ENCODE measurements at places on chromosomes 16 and 17.

DNA sequence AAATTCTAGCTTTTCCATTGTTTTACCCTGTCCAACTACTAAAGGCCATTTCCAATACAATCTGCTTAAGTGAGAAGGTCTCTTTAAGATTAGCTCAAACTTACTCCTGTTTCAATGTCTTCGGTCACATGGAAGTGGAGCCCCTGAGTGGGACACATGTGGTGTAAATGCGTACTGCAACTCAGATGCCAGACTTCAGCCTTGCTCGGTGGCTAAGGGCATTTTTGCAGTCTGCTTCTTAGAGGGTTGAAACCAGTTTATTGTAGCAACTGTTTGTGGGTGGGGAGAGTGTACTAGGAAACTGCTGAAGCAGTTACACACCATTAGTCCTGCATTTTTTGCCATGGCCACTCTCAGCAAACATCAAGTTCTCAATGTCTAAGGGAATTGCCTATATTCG, 140.6 kb downstream of the PARN start:
- H3K4me1 ChIP-seq: no peaks in the 10 kb centered on the region
- DNase-seq: no peak
- no peaks in the 10 kb centered on the region for H3K36me3 ChIP-seq
- no peaks in the 10 kb centered on the region for H3K27me3 ChIP-seq

DNA sequence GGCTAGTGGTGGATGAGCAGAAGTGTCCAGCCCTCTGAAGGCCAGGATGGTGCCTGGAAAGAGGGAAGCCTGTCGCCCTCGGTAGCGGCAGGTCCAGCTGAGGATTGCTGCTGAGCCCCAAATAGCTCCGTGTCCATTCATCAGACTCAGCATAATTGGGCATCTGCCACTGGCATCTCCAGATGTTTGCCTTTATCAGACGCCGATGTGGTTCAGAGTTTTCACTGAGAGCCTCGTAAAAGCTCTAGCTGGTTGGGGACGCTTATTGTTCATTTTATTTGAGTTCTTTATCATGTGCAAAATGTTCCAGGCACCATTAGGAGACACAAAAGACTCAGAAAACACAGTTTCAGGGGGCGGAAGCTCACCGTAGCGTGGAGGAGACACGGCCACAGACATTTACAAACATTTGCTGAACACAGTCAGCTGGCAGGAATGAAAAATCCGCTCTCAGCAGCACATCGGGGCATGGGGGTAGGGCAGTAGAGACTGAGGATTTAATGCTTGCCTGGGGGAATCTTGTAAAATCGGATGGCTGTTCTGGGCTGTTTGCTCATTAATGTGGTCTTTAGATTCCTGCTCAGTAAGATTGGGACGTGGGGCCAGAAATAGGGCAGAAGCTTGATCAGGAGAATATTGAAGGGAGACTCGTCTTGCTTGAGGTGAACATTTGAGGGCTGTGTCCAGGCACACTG, 41.7 kb downstream of the SMPD3 start:
- no peaks in the 10 kb centered on the region for H3K36me3 ChIP-seq
- no peak overlapping the region for H3K4me3 ChIP-seq
- H3K27me3 ChIP-seq: no peaks in the 10 kb centered on the region
- no peak overlapping the region for H3K27ac ChIP-seq

GRCh38 chr17:17453088-17453487, 23.7 kb upstream of the MED9 start:
- H3K4me1 ChIP-seq: no peaks in the 10 kb centered on the region
- H3K27ac ChIP-seq: no peak overlapping the region
- no peaks in the 10 kb centered on the region for H3K27me3 ChIP-seq

GRCh38 chr16:82936941-82937551, 310.3 kb downstream of the CDH13 start:
- no peaks in the 10 kb centered on the region for H3K27me3 ChIP-seq
- H3K4me1 ChIP-seq: no peaks in the 10 kb centered on the region
- no peak overlapping the region for H3K27ac ChIP-seq
- DNase-seq: no peak
- H3K4me3 ChIP-seq: no peak overlapping the region

GRCh38 chr17:81666092-81666341, 388 bp downstream of the OXLD1 start:
- DNase-seq: no peak
- peaks cover 31% of the 10 kb centered on the region for H3K36me3 ChIP-seq
- H3K27me3 ChIP-seq: no peaks in the 10 kb centered on the region
- peak overlapping the region; percentile 94 for H3K27ac ChIP-seq

- H3K36me3 ChIP-seq: no peaks in the 10 kb centered on the region
- DNase-seq: no peak
- no peaks in the 10 kb centered on the region for H3K27me3 ChIP-seq
Measured at GRCh38 chr16:64841071-64841470, 280.8 kb downstream of the CDH11 start.

DNA sequence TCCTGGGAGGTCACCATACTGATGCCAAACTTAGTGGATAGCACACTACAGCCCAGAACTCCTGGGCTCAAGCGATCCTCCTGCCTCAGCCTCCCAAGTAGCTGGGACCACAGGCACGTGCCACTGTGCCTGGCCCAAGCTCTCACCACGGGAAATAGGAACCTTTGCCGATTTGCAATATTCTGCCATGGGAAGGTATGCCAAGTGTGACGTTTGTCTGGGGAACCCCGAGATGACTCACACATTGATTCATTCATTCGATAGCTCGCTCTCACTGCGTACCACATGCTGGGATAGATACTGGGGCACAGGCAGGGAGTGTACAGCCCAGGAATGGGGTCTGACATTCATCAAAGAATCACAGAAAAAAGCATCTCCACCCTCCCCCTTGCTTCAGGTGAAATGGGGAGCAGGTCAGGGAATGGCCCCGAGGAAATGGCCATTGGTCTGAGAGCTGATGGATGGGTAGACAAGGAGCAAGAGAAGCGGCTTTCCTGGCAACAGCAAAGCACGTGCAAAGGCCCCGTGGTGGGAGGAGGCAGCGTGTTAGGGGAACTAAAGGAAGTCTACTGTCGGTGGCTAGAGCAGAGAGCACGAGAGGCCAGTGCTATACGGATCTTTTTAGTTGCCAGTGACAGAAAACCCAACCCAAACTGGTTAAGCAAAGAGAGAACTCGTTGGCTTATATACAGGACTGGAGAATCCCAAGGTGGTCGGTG, 44.1 kb downstream of the DNAH17 start:
- H3K27ac ChIP-seq: no peak overlapping the region
- DNase-seq: no peak
- H3K4me1 ChIP-seq: no peaks in the 10 kb centered on the region

DNA sequence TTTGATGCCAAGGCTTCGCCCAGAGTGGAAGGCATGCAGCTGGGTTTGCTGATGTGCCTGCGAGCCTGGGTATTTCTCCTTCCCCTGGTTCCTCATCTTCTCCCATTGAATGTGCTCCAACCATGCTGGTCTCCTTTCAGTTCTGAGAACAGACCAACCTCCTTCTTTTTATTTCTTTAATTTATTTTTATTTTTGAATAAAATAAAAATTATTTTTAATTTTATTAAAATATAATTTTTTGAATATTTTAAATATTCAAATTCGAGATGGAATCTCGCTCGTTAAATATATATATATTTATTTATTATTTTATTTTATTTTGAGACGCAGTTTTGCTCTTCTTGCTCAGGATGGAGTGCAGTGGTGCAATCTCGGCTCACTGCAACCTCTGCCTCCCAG, 30.2 kb upstream of the GPRC5B start:
- H3K36me3 ChIP-seq: no peaks in the 10 kb centered on the region
- no peaks in the 10 kb centered on the region for H3K4me1 ChIP-seq
- no peaks in the 10 kb centered on the region for H3K27me3 ChIP-seq
- no peak for DNase-seq

DNA sequence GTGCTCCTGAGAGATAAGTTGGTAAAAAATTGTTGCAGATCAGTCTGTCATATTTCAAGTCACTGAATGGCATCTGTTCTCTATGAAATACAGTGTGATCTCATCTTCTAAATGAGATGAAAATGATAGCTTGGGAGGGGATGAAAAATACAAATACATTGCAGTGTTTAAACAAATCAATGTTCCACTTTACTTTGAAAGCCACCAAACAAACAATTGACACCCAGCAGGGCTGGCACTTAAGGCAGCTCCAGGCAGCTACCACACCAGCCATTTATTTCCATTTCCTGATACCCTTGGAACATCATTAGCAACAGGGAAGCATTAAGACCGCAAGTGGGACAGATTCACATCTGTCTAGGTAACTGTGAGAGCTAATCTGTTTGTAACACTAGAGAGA, 827.6 kb upstream of the KIF2B start:
- no peaks in the 10 kb centered on the region for H3K27me3 ChIP-seq
- no peak overlapping the region for H3K4me3 ChIP-seq
- no peak for DNase-seq
- no peak overlapping the region for H3K27ac ChIP-seq
- H3K4me1 ChIP-seq: no peaks in the 10 kb centered on the region
- no peaks in the 10 kb centered on the region for H3K36me3 ChIP-seq

DNA sequence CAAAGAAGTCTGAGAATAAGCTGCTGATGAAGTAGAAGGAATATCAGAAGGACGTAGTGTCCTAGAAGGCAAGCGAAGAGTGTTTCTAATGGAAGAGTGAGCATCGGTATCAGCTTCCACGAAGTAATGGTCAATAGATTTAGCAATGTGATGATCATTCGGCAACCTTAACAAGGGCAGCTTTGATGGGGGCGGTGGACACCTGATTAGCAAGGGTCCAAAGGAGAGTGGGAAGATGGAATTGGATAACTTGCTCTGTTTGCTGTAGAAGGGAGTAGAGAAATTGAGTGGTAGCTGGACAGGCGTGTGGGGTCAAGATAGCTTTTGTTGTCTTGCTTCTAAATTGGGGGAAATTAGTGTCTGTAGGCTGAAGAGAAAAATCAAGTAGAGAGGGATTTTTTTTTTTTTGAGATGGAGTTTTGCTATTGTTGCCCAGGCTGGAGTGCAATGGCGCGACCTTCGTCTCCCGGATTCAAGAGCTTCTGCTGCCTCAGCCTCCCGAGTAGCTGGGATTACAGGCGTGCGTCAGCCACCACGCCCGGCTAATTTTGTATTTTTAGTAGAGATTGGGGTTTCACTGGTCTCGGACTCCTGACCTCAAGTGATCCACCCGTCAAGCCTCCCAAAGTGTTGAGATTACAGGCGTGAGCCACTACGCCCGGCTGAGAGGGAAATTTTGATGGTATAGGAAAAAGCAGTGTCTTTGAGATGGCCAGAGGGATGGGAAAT, 13.9 kb upstream of the HES7 start:
- H3K4me3 ChIP-seq: no peak overlapping the region
- H3K27ac ChIP-seq: peak overlapping the region; percentile 100
- H3K4me1 ChIP-seq: no peaks in the 10 kb centered on the region
- H3K36me3 ChIP-seq: peaks cover 24% of the 10 kb centered on the region
- H3K27me3 ChIP-seq: no peaks in the 10 kb centered on the region

DNA sequence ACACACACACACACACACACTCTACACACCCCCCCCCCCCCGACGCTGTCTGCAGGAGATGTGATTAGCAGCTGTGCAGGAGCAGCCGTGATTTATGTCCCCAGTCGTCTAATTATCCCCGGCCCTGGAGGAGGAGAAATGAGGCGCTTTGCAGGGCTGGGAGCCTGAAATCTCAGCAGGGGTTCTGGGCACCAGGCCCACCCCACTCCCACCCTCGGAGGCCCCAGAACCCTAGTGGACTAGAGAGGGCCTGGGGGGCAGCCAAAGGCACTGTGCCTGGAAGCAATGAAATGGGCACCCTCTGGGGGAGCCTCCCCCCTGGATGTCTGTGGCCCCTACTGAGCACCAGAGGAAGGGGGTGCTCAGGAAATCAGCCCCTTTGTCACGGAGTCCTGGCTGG, 134.2 kb upstream of the CIBAR2 start:
- H3K27me3 ChIP-seq: no peaks in the 10 kb centered on the region
- H3K4me1 ChIP-seq: no peaks in the 10 kb centered on the region

DNA sequence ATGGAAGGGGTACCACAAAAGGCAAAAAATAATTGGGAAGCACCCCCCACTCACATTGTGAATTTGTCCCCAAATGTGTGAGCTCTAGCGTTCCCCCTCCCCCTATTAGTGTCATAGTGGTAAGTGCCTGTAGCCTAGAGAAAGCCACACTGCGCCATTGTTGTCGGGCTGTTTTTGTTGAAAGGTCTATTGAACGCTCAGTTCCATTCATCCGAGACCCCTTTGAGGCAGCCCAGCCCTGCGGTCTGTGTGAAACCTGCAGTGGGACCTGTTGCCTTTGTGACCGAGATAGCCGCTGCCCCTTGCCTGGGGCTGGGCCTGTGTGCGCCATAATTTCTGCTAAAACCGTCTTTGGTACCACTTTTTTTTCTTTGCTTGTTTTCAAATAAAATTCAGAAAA, 3.0 kb downstream of the JPT2 start:
- no peak overlapping the region for H3K4me3 ChIP-seq
- H3K27ac ChIP-seq: no peak overlapping the region
- no peak for DNase-seq
- no peaks in the 10 kb centered on the region for H3K4me1 ChIP-seq

DNA sequence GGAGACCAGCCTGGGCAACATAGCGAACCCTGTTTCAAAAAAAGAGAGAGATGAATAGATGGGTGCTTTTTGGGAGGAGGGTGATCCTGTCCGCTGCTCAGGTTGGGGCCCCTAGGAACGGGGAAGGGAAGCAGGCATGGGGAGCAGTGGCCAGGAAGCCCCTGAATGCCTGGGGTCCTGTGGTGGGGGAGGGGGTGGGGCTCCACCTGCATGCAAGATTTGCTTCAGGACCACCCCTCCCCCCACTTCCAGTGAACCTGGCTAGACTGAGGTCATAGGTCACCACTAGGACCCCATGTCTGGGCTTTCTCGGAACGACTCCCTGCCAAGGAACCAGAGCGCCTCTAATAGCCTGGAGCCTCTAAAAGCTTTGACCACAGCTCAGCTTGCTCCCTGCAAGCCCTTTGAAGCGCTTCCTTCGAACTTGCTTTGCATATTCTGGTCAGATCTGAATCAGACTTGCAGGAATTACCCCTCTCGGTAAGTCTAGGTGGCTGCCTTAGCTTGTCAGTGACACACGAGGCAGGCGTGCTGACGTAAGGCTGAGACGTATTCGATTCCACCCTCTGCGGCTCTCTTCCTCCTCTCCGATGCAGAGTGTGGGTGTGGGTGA, 3.7 kb downstream of the SOCS3 start:
- peaks cover 3% of the 10 kb centered on the region for H3K4me1 ChIP-seq
- DNase-seq: no peak
- H3K27me3 ChIP-seq: no peaks in the 10 kb centered on the region
